Chondrocyte (in vitro differentiated cells): ENCODE measurements at places on chromosomes 2 and 18. TPM values are rescaled to one million over a fixed set of nuclear protein-coding genes. Genes with fewer than 3 reads are reported as not detected.
A peak's percentile ranks its signal among the peaks of the same experiment; 100 is the strongest.

CNTNAP5 gene
- not detected in 3 replicates for total RNA-seq

DNA sequence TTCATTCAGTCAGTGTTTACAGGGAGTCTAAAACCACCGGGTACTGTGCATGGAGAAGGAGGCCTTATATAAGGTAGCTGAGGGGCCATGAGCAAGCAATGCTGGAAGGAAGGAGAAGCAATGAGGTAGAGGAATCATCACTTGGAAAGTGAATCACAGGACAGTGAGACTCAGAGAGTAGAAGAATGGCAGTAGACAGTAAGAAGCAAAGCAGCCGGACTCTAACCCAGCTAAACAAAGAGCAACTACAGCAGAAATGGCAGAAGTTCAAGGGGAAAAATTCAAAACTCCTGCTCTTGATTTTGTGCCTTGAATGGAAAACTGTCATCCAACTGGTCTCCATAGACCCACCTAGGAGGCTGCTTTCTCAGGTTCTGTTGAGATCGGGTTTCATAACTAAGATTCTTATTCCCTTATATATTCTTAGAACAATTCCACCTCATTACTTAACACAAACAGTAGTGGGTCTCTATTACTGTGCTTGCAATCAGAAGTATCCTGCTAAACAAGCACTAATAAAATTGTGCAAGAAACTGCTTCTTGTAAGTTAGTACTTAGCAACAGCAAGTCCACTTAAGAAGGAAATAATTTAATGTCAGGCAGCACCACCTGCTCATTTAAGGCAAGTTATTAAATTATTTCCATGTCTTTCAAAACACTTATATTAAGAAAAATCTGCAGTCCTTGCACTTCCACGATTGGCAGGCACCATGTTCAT is 68.0 kb downstream of the RBMS1 start:
- peak overlapping the region; percentile 87 for H3K27ac ChIP-seq
- H3K36me3 ChIP-seq: peaks cover 7% of the 10 kb centered on the region
- H3K4me1 ChIP-seq: peaks cover 66% of the 10 kb centered on the region
- H3K4me3 ChIP-seq: no peak overlapping the region
- H3K27me3 ChIP-seq: no peaks in the 10 kb centered on the region

GRCh38 chr18:75268364-75268646 is 57.7 kb downstream of the TSHZ1 start:
- no peaks in the 10 kb centered on the region for H3K27me3 ChIP-seq
- no peak overlapping the region for H3K27ac ChIP-seq
- H3K4me1 ChIP-seq: peaks cover 12% of the 10 kb centered on the region
- H3K4me3 ChIP-seq: no peak overlapping the region
- DNase-seq: no peak

POTEC gene
- not detected in 3 replicates for total RNA-seq

COL4A4 gene
- total RNA-seq: 6.3 to 18.4 TPM (median 7.3 TPM) in 3 replicates
